ENCODE measurements at places on chromosomes 16 and 17. TPM values are rescaled to one million over a fixed set of nuclear protein-coding genes. Genes with fewer than 3 reads are reported as not detected.

Gene STAC2
- 1.6 TPM for polyA plus RNA-seq

Gene SPATA22
- 0.46 TPM for polyA plus RNA-seq

Gene FSCN2
- 0.87 TPM for polyA plus RNA-seq

Gene CLEC10A
- 11.2 TPM for polyA plus RNA-seq

Gene CYGB
- polyA plus RNA-seq: 12.1 TPM

Gene C17orf50
- polyA plus RNA-seq: 0.14 TPM

Gene CORO6
- polyA plus RNA-seq: 17.0 TPM

Gene CCL3
- polyA plus RNA-seq: 38.5 TPM
